ENCODE measurements at places on chromosomes 7 and 10.

DNA sequence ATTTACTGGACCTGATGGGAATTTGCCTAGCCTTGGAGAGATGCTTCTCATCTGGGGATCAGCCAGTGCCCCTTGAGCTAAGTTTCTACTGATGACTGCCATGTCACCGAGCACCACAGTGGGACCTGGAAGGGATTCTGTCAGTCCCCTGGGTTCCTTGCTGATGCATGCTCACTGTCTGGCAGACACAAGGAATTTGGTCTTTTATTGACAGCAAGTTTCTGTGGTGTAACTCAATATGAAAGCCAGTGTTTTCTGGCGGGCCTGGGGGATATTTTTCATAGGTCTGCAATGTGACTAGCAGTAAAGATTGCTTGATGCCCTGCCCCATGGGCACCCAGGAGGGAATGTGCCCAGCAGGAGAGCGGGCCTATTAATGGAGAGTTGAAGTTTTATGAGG is 30.7 kb downstream of the MAP3K8 start:
- no peak for DNase-seq

GRCh38 chr7:22843681-22844309 is 21.1 kb upstream of the TOMM7 start:
- no peak for DNase-seq

DNA sequence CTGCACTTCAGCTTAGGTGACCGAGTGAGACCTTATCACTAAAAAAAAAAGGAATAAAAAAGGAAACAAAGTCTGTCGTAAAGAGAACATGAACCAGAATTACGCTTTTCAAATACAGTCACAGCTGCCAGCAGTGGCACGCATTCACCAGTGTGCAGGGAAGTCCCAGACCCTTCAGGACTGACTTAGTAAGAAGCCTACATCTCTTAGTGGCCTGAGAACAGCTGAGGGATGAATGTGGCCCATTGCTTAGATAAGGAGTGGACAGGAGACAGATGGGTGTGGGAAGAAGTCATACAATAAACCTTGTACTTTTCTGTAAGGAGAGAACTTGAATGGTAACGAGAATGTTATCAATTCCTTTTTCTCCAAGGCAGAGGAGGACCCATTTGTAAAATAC is 178.5 kb downstream of the JCAD start:
- DNase-seq: no peak

DNA sequence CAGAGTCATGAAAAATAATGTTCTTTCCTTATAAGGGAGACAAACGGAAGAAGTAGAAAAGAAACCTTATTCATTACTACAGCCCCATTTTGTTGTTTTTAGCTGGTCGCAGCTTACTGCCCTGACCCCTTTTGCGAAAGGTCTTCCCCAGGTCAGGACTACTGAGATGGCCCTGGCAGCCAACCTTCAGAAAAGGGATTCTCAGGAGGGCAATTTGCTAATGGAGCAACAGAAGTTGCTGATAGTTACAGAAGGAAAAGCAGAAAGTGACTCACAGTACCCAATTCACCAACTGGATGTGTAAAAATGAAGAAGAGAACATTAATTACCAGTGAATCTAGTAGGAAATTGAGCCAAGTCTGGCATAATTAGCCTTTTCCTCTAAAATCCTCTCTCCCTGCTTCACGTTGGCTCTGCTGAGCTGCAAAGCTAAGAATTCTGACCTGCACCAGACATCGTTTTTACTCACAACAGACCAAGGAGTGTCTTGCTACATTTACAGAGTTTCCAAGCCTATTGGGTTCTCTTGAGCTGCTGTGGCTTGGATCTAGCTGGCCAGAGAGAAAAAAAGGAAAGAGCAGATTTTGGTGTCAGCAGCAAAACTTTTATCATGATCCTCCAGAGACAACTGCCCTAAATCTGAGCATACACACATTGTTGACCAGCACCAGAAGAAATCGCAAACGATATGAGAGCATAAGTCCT is 499.9 kb upstream of the FZD8 start:
- no peak for DNase-seq

DNA sequence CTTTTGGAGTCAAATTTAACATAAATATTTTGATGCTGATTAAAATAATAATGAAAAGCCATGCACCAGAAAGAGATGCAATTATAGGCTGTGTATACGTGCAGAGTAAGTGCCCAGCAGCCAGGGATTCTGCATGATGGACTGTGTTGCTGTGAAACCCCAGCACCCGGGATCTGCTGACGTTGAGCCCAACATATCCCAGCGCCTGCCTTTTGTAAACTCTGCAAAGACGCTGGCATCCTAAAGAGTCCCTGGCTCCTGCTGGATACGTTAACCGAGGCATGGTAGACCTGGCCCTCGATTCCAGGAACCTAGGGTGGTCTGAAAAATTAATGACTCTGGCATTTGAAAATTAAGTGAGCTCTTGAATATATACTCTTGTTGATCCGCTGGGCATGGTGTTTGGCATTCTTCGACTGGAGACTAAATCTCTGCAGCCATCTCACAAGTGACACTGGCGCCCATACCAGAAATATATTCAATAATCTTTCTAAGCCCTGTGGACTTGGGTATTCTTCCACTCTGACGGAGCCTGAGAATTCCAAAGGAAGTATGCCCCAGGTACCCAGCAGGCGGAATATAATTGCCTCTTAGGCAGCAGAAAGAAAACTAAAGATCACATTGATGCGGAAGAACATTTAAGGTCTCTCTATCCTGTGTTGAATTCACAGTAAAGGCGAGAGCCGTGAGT is 191.2 kb upstream of the SH2B2 start:
- DNase-seq: no peak

GRCh38 chr7:129774359-129774758 is 162.8 kb downstream of the NRF1 start:
- DNase-seq: no peak

GRCh38 chr7:44051611-44052220 is 7.2 kb downstream of the DBNL start:
- DNase-seq: no peak

DNA sequence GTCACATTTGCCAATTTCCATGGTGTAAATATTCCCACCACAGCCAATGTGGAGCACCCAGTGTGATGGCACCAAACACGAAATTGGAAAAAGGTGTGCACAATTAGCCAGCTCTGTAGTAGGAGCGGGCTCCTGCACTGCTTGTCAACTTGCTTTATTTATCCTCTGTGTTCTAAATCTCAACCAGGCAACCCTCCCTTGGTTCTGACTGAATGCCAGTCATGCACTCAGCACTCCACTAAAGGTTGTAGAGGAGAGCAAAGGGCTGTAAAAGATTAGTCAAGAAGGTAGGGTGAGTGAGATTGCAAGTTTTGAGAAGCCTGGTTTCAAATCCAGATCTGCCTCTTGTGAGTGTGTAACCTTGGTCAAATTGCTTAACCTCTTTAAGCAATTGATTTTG is 71.5 kb upstream of the EGR2 start:
- no peak for DNase-seq

- no peak for DNase-seq
These were observed 100.9 kb downstream of the FAS start for GRCh38 chr10:89091496-89091895.

- no peak for DNase-seq
These were observed 186.2 kb downstream of the CFTR start for GRCh38 chr7:117666031-117666430.

- DNase-seq: no peak
These were observed 133.6 kb upstream of the COL1A2 start for GRCh38 chr7:94261067-94261466.

- peak; percentile 66 for DNase-seq
These were observed 15.1 kb downstream of the PRSS2 start for GRCh38 chr7:142785841-142786250.

- DNase-seq: no peak
These were observed 149.2 kb downstream of the SH2D4B start for GRCh38 chr10:80686734-80687475.

DNA sequence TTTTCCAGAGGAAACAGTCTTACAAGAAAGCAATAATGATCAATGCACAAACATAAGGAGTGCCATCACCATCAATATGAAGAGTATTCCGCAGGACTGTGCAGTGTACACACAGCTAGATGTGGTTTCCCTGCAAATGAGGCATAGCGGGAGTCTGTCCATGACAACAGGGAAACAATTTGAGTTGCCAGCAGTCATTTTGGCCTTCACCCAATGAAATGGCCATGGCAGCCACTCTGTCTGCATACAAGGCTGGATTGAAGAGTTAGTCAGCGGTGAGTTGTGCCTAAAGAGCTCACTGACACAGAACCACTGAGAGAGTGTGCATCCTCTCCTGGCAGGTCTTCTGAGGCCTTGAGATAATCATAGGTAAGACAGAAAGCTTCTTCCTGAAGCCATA is 303.3 kb downstream of the IPMK start:
- DNase-seq: no peak

- no peak for DNase-seq
These were observed 33.9 kb downstream of the ECHDC3 start for GRCh38 chr10:11776080-11776479.

DNA sequence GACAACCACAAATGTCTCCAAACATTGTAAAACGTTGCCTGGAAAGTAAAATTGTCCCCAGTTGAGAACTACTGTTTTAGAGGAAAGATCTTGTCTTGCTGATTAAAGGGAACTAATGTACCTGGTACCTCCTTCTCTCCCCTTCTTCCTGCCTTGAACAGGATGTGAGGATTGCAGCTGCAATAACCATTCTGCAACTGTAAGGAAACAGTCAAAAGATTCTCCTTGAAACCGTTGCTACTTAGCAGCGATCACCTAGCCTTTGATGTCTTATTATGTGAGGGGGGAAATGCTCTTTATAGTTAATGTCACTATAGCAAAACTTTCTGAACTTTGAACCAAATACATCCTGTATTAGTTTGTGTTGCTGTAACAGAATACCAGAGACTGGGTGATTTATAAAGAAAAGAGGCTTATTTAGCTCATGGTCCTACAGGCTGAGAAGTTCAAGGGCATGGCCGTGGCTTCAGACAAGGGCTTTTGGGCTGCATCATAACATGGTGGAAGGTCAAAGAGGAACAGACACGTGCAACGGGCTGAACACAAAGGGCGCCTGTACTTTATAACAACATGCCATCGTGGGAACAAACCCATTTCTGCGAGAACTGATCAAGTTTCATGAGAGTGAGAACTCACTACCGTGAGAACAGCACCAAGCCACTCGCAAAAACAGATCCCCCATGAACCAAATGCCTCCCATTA is 54.2 kb upstream of the PARD3 start:
- DNase-seq: no peak

DNA sequence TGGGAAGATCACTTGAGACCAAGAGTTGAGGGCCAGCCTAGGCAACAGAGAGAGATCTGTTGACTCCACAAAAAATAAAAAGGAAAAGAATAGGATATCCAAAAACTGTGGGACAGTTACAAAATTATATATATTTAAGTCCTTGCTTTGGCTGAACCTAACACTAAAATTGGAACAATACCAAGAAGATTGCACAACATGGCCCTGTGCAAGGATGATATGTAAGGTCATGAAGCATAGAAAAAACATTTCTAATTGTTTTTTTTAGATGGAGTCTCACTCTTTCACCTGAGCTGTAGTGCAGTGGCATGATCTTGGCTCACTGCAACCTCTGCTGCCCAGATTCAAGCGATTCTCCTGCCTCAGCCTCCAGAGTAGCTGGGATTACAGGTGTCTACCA is 139.0 kb downstream of the TPST1 start:
- no peak for DNase-seq

GRCh38 chr10:101643546-101643945 is 51.4 kb downstream of the FBXW4 start:
- no peak for DNase-seq

DNA sequence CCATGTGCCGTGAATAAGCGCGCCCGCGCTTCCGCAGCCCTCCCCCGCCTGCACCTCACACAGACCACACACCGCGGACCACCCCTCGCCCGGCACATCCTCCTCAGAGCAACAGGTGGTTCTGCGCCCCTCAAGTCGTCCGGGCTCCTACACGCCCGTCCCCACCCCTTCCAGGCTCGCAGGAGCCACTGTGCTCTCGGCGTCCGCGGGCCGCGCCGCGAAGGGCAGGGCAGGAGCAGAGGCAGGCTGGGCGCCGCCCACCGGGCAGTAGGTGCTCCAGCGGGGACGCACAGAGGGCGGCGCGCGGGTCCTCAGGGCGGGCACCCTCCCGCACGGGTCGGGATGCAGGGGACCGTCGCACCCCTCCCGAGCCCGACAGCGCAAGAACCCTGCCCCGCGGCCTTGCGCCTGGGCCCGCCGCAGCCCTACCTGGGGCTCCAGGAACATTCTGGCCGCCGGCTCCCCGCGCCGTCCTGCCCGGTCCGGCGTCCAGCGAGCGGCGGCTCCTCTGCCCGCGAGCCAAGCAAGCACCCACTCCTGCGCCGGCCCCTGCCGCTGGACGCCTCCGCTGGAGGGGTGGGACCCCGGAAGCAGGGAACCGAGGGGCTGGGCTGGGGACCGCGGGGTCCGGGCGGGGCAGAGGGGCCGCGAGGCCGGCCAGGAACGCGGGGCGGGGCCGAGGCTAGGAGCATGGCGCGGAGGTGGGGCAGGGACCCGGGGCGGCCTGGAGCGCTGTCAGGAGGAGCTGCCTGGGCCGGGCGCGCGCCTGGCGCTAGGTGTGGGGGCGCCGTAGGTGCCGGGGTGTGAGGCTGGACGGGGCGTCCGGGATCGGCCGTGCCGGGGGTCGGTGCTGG is 37.4 kb downstream of the RASGEF1A start:
- DNase-seq: peak; percentile 19

- no peak for DNase-seq
These were observed 254.4 kb upstream of the SP4 start for GRCh38 chr7:21173436-21173835.

DNA sequence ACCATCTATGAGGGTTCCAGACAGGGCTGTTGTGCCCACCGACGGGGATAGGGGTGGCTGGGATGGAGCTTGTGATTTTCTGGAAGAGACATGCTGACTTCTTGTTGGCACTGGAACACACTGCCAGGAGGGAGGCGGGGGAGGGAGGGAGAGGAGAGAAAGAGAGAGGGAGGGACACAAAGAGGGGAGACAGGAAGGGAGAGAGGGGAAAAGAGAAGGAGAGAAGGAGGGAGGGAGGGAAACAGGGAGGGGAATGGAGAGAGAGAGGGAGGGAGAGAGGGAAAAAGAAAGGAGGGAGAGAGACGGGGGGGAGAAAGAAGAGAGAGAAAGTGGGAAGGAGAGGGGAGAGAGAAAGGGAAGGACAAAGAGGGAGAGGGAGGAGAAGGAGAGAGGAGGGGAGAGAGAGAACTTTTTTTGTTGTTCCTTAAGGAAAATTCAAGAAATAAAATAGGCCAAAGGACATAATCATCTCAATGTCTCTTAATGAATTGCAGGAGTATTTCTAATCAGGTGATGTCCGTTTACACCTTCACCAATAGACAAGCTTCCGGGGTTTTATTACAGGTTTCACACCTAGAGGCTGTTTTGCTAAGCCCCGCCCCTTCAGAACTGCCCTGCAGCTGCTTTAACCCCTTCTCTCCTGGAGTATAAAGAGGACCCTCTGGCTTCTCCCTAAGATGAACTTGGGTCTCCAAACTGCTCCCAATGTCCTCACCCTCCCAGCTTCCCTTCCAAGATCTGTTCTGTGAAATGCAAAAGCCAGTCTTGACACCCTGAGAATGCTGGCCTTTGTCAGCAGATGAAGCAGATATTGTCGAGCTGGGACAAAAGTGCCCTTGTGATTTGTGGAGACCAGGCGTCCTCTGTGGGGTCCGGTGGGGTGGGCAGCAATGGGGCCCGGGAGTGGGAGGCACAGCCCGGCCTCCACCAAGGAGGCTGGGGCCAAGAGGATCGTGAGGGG is 82.0 kb upstream of the GTF2IRD1 start:
- DNase-seq: no peak

- no peak for DNase-seq
These were observed 38.1 kb downstream of the MICALL2 start for GRCh38 chr7:1421020-1421790.
